Stimulated activated CD8-positive, alpha-beta memory T cell treated with anti-CD3 and anti-CD28 coated beads, Interleukin-12 subunit alpha, Interleukin-12 subunit beta, amount 100 ng/mL, for 1 hour (primary cell): ENCODE measurements at places on chromosomes 1 and 21.

- no peak for DNase-seq
Measured at GRCh38 chr1:240486611-240487010, 125.3 kb downstream of the GREM2 start.

DNA sequence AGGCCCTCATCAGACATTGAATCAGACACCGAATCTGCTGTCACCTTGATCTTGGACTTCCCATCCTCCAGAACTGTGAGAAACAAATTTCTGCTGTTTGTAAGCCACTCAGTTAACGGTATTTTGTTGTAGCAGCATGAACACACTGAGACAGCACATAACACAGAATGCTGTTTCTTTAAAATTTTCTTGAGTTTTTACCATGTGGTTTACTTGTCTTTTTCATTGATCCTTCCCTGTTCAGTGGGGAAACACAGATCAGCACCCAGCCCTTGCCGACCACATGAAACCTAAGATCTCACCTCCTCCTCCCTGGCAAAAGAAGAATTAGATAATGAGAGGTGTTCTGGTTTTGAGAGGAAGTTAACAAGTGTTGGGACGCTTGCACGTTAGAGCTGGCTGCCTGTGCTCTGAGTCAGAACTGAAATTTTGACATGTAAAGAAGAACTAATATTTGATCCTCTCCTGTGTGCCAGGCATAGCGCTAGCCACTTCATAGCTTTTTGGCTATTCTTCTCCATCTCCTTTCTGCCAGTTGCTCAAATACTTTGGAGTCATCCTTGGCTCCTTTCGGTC is 179.6 kb downstream of the DHRS3 start:
- DNase-seq: no peak

- DNase-seq: no peak
Measured at GRCh38 chr1:231878737-231879136, 252.1 kb downstream of the DISC1 start.

- no peak for DNase-seq
Measured at GRCh38 chr1:168106274-168106673, 30.5 kb downstream of the GPR161 start.

- DNase-seq: no peak
Measured at GRCh38 chr1:216794586-216794985, 71.4 kb upstream of the ESRRG start.

DNA sequence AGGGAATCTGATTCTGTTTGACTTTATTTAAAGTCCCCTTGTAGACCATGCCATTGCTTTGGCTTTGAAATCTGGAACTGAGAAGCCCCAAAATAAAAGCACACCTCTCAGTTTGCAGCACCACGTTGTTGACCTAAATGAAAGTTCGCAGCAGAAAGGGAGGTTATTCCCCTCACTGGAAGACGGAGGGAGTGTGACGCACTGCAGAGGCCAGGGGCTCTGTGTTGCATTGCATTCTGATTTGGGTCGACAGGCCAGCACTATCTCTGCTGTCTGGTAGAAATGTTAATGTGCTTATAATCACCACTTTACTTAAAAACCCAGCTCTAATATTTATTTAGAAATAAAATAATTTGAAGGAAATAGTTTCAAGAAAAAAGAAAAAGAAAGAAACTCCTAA is 675.2 kb upstream of the NR5A2 start:
- DNase-seq: no peak

DNA sequence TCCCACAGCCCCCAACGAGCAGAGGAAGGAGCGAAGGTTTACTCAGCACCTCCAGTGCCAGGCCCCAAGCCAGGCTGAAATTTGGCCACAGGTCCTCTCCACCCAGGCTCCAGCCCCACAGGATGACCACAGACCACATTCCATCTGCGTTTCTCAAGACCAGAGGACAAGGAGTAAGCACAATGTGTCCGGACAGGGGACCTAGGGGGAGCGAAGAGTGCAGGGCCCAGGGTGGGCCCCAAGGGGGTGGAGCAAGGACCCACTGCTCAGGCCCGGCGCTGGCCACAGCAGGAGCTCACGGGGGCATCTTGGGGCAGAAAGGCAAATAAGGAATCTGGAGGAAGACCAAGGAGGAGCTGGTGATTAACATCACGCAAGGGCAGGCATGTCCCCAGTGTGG is 100.5 kb downstream of the NPHP4 start:
- DNase-seq: no peak

DNA sequence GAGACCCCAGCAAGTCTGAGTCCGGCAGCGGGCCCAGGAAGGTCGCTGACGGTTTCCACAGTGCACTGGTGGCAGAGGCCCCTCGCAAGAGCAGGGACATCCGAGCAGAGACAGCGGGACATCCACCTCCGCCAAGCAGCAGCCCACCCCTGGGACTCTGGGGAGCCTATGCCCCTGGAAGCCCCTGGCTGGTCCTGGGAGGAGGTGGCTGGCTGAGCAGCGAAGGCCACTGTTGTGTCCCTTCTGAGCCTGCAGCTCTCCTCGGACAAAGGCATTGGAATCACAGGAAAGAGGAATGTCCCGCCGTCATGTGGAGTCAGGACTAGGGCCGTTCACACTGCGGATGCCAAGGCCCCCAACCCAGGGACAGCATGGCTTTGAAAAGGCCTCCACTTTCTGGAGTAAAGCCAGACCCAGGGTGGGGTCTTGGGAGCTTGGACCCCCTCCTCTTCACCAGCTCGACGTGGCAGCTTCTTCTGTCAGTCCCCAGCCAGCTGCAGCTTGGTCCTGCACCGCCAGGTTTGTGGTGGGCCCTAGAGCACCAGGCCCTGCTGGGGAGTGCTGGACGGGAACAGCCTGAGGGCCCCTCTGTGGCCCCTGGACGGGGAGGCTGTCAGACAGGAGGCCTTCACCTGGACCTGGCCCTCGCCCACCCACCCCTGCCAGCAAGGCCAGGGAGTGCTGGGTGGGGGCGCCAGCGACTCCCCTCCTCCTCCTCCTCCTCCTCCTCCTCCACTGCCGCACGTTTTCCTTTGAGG is 1.4 kb downstream of the MEGF6 start:
- no peak for DNase-seq

DNA sequence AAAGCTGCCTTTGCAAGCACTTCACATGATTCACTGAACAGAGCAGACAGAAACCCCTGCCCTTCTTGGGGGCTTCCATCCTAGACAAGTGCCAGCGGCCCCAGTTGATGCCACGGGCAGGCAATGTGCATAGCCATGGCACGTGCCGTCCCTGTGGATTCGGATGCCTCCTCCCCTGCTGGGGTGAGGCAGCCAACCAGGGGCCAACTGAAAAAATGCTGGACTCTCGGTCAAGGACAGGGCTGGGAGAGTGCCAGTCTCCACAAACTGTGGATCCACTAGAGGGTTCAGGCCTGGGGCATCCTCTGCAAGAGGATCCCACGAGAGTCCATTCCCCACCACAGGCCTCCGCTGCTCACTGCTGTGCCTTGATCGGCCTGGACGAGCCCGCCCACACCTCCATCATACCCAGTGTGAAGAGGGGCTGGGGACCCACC is 3.8 kb downstream of the JMJD4 start:
- DNase-seq: no peak

GRCh38 chr1:10677491-10678391 is 118.7 kb downstream of the CASZ1 start:
- DNase-seq: no peak

DNA sequence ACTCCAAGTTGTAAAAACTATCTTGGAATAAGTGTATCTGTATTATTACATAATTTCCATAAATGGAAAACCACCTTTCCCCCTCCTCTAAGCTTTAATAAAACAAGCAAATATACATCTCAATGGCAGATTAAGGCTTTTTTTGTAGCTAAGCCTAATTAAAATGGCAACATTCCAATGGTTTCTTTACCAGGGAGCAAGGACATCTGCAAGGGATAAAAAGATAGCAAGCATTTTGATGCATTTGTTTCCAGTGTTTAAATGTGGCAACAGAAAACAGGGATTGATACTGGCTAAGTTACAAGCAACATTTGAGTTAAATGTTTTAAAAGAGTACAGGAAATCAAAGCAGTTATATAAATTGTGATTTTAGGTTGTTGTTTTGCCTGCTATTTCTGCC is 1012.7 kb downstream of the ADGRL2 start:
- DNase-seq: no peak
